ENCODE measurements at places on chromosomes 11 and 22. TPM values are rescaled to one million over a fixed set of nuclear protein-coding genes. Genes with fewer than 3 reads are reported as not detected.

DNA sequence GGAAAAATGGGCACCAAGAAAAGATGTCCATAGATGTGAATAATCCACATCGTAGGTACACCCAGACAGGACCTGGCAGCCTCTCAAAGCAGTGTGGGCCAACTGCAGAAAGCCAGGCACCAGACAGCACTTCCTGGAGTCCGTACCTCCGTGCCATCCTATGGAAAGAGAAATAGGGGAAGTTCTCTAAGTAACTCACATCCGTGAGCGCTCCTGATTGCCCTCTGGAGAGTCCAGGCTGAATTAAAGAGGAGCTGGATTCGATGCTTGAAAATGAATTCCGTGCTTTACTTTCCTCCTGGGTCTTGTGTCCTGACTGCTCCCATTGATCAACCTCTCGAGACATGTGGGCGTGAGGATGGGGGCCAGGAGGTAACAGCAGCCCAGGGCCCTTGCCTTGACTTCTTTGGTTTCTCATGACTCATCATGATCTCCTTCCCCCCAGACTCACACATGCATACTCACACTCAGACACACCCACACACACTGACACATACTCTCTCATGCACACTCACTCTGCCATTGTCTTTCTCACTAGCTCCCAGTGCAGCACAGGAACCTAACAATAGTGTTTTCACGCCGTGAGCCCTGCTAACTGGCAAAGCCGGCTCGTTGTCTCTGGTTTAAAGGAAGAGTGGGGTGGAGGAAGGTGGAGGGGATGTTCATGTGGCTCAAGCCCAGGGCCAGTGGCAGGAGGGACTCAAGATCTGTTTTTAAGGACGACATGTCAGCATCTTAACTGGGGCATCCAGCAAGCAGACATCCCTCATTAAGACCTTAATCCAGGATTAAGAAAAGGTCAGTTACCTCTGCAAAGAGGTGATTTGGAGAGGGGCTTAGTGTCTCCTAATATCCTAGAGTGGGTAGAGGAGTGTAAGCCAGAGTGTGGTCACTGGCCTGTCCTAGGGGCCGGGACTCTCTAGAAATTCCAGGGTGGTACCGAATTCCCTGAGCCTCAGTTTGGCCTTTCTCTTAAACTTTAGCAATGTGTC lies 104.2 kb downstream of the SCN3B start:
- DNase-seq: no peak

DNA sequence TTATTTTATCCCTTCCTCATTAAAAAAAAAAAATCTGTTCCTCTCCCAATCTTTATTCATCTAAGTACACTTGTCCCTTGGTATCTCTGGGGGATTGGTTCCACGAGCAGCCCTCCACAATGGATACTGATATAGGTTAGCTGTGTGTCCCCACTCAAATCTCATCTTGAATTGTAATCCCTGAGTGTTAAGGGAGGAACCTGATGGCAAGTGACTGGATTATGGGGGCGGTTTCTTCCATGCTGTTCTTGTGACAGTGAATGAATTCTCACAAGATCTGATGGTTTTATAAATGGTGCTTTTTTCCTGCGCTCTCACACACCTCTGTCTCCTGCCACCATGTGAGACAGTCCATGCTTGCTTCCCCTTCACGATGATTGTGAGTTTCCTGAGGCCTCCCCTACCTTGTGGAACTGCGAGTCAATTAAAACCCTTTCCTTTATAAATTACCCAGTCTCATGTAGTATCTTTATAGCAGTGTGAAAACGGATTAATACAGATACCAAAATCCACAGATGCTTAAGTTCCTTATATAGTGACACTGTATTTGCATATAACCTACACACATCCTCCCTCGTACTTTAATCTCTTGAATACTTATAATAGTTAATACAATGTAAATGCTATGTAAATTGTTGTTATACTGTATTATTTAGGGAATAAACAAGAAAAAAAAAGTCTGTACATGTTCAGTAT lies 62.0 kb downstream of the PACS1 start:
- DNase-seq: no peak

GRCh38 chr22:50304528-50305392 lies 2.7 kb downstream of the PLXNB2 start:
- DNase-seq: no peak

DNA sequence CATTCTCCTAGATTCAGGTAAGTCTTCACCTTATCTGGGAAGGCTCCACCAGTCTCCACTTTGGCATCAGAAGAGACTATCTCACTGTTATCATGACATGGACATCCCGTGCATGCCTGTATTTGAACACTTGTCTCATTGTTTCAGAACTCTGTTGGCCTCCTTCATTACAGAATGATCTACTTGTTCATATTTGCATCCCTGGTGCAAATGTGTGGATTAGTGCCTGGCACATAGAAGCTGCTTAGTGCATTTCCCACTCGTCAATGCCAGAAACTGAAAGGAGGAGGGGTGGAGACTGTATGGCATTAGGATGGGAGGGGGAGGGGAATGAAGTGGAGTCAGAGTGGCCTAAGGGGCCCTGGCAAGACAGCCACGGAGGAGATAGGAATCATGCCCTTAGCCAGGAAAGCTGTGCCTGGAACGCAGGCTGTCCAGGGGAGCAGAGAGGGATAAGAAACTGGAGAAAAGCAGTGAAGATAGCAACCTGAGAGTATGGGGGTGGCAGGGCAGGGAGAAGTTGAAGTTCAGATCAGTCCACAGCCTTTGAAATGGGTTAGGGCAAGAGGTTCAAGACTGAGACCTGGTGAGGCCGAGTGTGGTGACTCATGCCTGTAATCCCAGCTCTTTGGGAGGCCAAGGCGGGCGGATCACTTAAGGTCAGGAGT lies 53.8 kb upstream of the CAPRIN1 start:
- DNase-seq: no peak

DNA sequence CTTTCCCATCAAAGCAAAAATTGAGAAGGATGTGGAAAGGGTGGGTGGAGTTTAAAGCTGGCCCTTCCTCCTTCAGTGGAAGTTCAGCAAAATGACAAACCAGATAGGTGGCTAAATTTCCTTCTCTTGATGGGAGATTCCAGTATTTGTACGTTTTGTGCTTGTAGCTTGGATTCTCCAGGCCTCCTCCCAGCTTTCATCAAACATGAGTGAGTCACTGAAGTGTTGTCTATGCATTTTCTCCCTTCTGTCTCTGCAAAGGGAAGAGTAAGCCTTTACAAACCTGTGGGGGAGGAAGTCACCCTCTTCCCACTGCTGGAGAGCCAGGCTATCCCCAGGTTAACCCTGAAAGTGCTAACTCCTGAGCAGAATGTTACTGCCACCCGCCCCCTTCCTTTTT lies 6.4 kb downstream of the MARK2 start:
- no peak for DNase-seq

DNA sequence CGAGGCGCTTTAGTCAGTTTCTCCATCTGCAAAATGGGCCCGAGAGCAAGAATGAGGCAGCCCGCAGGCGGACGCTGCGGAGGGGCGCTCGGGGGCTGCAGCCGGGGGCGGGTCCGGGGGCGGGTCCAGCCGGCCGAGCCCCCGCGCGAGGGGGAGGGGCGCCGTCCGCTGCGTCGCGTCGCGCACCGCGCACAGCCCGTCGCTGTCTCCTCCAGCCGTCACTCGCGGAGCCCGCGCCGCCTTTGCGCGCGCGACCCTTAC lies 282 bp downstream of the PC start:
- DNase-seq: no peak

The SERPIND1 gene
- not detected for total RNA-seq

DNA sequence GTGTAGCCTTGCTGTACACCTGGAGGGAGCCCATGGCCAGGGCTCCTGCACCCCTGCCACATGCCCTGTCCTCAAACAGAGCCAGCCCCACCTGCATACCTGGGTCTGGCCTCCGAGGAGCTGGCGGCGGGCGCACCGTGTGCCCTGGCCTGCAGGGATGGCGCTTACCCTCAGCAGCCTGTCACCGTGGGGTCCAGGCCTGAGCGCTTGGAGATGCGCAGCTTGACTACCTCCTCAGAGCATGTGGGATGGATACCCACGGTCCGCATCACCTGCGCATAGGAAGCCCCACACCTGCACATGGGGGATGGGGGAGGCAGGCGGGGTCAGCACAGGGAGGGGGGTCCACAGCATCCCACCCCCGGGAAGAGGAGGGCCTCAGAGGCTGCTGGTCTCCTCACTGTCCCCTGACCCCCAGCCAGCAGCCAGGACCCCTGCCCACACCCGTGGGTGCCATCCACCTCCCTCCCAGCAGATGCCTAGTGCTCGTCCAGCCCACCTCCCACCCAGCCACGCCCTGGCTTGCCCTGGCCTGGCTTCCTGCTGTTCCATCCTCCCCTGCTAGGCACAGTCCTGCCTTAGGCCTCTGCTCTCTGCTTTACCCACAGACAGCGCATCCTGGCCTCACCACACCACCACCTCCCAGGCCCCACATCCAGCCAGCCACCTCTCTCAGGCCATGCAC lies 22.4 kb upstream of the GNB1L start:
- no peak for DNase-seq

GRCh38 chr11:34864424-34864823 lies 51.8 kb downstream of the APIP start:
- DNase-seq: no peak

DNA sequence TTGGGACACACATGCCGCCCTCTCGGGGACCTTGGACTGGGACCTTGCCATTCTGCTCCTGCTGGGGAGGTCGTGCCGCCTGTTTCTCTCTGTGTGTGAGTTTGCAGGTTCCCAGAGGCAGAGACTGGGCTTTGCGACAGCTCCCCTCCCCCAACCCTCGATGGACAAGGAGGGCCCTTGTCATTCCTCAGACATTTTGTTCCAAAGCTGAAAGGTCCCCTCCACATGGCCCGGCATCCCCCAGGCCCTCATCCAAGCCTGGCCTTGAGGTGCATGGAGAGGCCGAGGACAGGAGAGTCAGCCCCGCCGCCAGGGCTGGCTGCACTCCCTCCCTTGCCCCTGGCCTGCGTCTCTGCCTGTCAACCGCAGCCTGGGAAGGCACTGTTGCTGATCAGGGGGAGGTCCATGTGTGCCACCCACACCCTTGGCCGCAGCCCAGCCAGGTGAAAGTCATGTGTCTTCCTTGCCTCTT lies 25.6 kb downstream of the FADS2 start:
- DNase-seq: peak; percentile 81

- no peak for DNase-seq
These were observed 79.3 kb downstream of the CYP2R1 start for GRCh38 chr11:14812757-14813156.

DNA sequence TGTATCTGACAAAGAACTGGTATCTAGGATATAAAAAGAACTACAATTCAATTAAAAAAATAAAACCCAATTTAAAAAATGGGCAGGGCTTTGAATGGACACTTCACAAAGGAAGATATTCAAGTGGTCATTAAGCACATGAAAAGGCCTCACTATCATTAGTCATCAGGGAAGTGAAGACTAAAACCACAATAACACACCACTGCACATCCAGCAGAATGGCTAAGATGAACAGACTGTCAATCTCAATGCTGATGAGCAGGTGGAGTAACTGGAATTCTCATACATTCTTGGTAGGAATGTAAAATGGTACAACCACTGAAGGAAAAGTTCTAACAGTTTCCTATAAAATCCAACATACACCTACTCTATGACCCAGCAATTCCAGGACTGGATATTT lies 8.9 kb downstream of the HPS4 start:
- DNase-seq: no peak

DNA sequence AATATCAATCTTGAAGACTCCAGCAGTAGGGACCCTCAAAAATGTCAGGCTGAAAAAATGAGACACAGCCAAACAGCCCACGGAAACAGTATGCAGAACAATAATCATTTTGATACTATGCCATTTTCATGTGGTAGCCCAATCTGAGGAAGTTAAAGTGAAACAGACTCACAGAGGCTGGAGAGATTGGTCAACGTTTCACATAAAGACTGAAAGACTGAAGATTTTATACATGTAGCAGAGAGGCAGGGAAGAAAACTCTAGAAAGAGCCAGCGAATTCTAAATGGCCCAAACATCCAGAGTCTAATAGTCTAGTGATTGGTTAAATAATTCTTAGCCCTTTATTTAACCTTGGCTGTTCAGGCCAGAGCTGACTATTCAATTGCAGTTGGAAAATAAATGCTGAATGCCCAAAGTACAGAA lies 49.4 kb downstream of the MAML2 start:
- DNase-seq: no peak

- DNase-seq: no peak
These were observed 9.1 kb upstream of the P4HA3 start for GRCh38 chr11:74320538-74320937.

DNA sequence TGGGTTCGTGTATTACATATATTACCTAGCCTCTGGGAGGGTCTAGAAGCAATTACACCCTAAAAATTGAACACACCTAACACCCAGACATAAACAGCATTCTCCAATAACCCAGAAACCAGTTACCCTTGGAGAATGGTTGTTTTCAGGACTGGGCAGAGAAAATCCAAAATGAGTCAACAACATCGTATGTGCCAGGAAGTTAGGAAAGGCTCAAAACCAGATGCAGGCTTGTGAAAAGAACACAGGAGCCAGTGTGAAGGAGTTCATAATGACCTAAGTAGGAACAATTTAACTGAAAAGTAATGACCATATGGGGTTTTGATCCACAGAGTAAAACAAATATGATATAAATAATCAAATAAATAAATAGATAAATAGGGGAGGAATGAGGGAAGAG lies 5.1 kb upstream of the CLPB start:
- DNase-seq: no peak

The CLCF1 gene
- 7.8 TPM for total RNA-seq

DNA sequence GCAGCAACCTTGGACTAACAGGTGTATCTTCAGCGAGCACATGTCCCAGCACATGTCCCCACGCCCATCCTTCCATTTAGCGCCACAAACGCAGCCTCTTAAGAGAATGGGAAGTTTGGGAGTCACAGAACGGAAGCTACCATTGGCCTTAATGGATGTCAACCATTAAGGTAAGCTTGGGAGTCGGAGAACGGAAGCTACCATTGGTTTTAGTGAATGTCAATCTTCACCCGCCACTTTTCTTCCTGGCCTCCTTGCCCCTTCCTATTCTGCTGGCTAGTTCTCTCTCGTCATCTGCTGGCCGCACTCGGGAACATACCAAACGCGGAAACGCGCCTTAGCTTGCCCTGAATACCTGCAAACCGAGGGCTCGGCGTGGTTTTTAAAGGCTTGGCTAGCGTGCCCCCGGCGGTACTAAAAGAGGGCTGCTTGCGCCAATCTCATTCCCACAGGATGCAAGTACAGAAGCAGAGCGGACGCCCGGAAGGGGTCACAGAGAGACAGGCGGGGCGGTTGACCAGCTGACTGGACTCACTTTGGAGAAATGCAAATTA lies 24.3 kb downstream of the GLYATL1 start:
- no peak for DNase-seq

- DNase-seq: no peak
These were observed 33.8 kb downstream of the EHF start for GRCh38 chr11:34654483-34655334.

- no peak for DNase-seq
These were observed 16.2 kb downstream of the SWAP70 start for GRCh38 chr11:9680028-9680427.

All from osteocyte (in vitro differentiated cells).